Thoracic aorta (tissue), 2 donors: ENCODE measurements at places on chromosomes 1 and 21. TPM values are rescaled to one million over a fixed set of nuclear protein-coding genes. Genes with fewer than 3 reads are reported as not detected.

DNA sequence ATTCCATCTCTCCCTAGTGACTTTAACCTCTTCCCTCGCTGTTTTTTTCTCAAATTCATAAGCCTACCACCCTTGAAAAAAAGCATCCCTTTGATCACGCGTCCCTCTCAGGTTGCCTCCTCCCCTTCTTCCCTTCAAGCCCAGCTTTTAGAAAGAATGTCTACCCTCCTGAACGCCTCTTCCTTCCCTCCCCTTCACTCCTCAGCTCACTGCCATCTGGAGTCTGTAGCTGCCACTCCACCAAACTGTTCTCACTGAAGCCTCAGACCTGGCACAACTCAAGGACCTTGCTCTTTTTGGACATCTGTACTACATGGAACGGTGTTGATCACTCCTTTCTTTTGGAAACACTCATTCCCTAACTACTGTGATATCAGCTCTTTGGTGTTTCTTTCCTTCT, 80.6 kb downstream of the SLC25A24 start:
- H3K4me1 ChIP-seq = no peaks in the 10 kb centered on the region
- no peaks in the 10 kb centered on the region for H3K36me3 ChIP-seq
- H3K4me3 ChIP-seq = no peak overlapping the region
- no peak for DNase-seq

- H3K27me3 ChIP-seq = no peaks in the 10 kb centered on the region
- H3K4me1 ChIP-seq = no peaks in the 10 kb centered on the region
- no peak overlapping the region for H3K27ac ChIP-seq
- H3K4me3 ChIP-seq = no peak overlapping the region
- no peak for DNase-seq
Measured at GRCh38 chr1:180424848-180425457, 77.4 kb downstream of the ACBD6 start.

GRCh38 chr1:233268389-233269022, 27.0 kb downstream of the PCNX2 start:
- H3K4me3 ChIP-seq = no peak overlapping the region
- no peak overlapping the region for H3K27ac ChIP-seq
- H3K36me3 ChIP-seq = no peaks in the 10 kb centered on the region
- no peak for DNase-seq
- H3K27me3 ChIP-seq = no peaks in the 10 kb centered on the region

DNA sequence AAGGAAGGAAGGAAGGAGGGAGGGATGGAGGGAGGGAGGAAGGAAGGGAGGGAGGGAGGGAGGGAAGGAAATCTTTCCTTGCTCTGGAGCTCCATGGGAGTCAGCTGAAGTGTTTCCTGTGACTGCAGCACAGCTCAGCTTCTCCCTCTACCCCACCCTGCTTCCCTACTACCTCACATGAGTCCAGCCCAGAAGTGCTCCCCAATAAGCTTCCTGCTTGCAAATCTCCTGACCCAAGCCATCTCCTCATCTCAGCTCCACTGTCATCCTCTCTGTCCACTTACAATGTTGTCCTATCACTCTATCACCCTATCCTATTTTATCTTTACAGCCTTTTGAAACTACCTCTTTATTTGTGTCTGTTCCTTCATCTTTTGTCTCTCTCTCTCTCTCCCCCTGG, 52.9 kb upstream of the SSBP3 start:
- no peak overlapping the region for H3K4me3 ChIP-seq
- H3K27ac ChIP-seq = no peak overlapping the region
- H3K36me3 ChIP-seq = no peaks in the 10 kb centered on the region
- H3K27me3 ChIP-seq = no peaks in the 10 kb centered on the region

GRCh38 chr1:23634518-23634839, 57.1 kb upstream of the RPL11 start:
- peaks cover 8% of the 10 kb centered on the region for H3K4me1 ChIP-seq
- no peak for DNase-seq
- H3K27ac ChIP-seq = peak overlapping the region; percentile 93
- H3K36me3 ChIP-seq = no peaks in the 10 kb centered on the region
- no peaks in the 10 kb centered on the region for H3K27me3 ChIP-seq

DNA sequence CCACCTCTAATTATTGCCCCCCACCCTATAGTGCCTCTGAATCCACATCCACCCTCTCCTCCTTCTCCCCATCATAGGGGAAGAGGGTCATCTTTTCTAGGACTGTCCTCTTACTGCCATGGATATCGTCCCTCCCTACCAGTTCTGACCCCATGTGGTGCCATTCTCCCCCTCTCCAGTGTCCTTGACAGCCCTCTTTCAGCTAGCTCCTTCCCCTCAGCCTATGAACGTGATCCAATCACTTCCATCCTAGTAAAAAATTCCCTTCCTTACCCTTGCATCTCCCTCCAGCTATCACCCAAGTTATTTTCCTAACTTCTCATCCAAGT, 172.7 kb downstream of the RRAGC start:
- no peaks in the 10 kb centered on the region for H3K36me3 ChIP-seq
- no peak overlapping the region for H3K27ac ChIP-seq
- H3K4me3 ChIP-seq = no peak overlapping the region
- no peaks in the 10 kb centered on the region for H3K27me3 ChIP-seq
- no peak for DNase-seq
- H3K4me1 ChIP-seq = no peaks in the 10 kb centered on the region

GRCh38 chr1:18211764-18212163, 104.2 kb downstream of the IGSF21 start:
- no peak overlapping the region for H3K4me3 ChIP-seq
- DNase-seq = no peak
- H3K27ac ChIP-seq = no peak overlapping the region
- no peaks in the 10 kb centered on the region for H3K27me3 ChIP-seq
- no peaks in the 10 kb centered on the region for H3K4me1 ChIP-seq
- no peaks in the 10 kb centered on the region for H3K36me3 ChIP-seq

DNA sequence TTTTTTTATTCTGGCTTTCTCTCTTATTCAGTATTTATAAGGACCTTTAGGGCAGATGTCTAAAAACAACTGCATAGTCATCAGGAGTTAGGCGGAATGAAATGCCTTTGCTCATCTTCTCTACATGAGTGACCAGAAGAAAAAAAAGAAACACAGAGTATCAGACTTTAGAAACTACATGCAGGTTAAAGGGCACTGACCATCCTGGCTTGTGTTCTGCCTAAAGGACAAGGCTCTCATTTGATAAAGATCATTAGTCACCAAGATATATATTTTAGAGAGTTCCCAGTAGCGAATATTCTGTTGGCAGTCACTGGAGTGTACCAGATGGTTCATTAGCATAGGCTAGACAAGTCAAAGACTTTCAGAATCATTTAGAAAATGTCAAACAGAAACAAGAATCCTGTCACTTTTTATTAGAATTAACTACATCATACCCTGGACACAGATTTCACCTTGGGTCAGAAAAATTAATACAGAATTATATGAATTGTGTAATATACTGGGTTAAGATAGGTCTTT, 145.6 kb downstream of the NR5A2 start:
- H3K4me3 ChIP-seq = no peak overlapping the region
- H3K27me3 ChIP-seq = no peaks in the 10 kb centered on the region
- H3K4me1 ChIP-seq = no peaks in the 10 kb centered on the region
- no peak overlapping the region for H3K27ac ChIP-seq

DNA sequence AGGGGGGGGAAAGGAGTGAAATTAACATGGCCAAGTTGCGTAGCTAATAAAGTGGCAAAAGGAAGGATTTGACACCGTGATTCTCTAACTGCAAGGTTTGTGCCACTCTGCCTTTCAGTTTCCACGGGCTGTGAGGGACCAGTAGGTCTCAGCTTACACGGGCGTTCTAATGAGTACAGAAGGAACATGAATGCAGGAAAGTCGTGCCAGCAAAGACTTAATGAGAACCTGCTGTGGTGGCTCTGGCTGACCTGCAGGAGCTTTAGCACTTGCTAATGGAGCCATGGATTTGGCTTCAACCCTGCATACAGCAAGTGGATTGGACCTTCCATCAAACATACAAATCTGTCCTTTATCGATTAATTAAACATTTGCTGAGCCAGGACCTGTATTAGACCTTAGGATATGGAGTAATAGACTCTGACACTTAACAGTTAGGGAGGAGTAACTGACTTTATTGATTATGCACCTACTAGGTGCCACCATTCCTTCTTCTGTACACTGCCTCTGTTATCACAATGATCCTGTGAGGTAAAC, 15.1 kb upstream of the PITHD1 start:
- H3K4me1 ChIP-seq = peaks cover 4% of the 10 kb centered on the region
- no peaks in the 10 kb centered on the region for H3K27me3 ChIP-seq
- DNase-seq = no peak
- H3K27ac ChIP-seq = no peak overlapping the region
- no peak overlapping the region for H3K4me3 ChIP-seq

GRCh38 chr1:49448200-49448599, 575.6 kb downstream of the AGBL4 start:
- H3K4me3 ChIP-seq = no peak overlapping the region
- H3K4me1 ChIP-seq = no peaks in the 10 kb centered on the region
- DNase-seq = no peak

DNA sequence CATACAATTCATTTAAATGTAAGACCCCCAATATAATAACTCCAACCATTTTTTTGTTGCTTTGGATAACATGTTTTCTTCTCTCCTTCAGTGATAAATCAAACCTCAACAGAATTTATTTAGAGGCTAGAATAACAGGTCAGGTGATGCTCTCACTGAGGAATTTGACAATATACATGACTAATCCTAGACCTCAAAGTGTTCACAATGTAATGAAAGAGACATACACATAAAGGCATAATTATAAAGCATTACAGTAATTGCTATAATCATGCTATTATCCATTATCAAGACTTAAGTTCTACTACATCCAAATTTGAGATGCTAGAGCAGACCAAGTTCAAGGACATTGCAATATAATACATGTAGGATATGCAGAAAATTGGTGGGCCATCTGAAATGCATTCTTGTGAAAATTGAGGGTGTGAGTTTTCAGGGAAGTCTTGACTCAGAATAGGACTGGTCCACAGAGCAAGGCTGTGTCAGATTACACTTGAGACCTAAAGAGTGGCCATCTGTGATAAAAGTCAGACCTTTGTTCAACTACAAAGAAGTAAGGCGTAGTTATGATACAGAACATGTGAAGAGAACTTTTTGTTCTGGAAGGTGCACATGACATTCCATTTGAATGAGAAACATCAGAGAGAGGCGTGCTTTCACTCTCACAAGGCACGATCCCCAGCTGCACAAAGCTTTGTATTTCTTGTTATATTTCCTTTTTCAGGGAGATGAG, 45.5 kb downstream of the UTP25 start:
- no peak overlapping the region for H3K27ac ChIP-seq
- H3K36me3 ChIP-seq = no peaks in the 10 kb centered on the region
- no peaks in the 10 kb centered on the region for H3K4me1 ChIP-seq
- H3K4me3 ChIP-seq = no peak overlapping the region

GRCh38 chr1:11670747-11671146, 6.7 kb downstream of the FBXO6 start:
- no peaks in the 10 kb centered on the region for H3K27me3 ChIP-seq
- no peak overlapping the region for H3K27ac ChIP-seq
- no peak overlapping the region for H3K4me3 ChIP-seq
- no peak for DNase-seq

DNA sequence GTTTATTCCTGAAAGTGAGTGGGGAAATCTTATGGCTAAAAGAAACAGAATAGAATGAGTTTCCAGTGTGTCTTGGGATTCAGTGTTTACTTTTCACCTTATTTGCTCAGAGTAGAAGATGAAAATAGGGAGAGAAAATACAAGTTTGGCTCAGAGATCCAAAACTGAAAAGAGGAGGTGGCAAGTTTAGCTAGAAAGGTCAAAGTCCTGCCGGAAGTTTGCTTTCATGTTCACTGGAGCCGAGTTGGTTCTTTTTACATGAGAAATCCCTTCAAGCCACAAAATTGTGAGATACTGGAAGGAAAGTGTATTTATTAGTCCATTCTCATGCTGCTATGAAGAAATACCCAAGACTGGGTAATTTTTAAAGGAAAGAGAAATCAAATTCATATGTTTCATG, 604.6 kb downstream of the MRPL39 start:
- no peaks in the 10 kb centered on the region for H3K4me1 ChIP-seq
- no peaks in the 10 kb centered on the region for H3K36me3 ChIP-seq
- DNase-seq = no peak
- H3K4me3 ChIP-seq = no peak overlapping the region

DNA sequence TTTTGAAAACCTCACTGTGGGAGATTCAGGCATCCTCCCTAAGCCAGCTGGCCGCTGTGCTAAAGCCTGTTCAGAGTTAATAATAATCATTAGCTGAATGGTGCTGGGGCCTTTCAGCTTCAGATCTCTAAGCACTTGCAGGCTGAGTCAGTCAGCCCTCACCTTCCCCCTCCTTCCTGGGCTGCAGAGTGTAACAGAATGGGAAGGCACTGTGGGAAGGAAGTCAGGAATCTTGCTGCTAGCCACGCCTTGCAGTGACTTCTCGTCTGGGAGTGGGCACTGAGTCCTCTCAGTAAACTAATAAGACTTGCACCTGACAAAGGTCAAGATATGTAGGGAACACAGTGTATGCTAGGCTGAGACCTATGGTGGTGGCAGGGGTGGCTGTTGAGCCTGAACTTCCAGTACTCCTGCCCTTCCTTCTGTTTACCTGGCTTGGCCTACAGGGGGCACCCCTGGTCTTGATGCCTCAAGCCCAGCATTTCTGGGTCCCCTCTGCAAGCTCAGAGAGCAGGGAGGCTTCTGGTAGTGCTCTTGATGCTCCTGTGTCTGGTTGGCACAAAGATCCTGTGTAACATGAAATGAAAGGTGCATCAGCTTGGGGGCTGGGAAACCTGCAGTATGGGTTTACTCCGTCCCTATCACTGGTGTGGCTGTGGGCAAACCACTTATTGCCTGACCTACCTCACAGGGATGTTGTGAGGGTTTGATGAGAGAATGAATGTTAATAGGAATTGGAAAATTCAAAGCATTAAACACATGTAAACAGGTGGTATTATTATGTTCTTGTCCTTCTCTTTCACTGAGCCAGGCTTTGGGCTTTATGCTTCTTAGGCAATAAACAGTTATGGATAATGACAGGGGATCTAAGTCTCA, 6.0 kb downstream of the CYB561D1 start:
- peaks cover 21% of the 10 kb centered on the region for H3K36me3 ChIP-seq
- no peak overlapping the region for H3K4me3 ChIP-seq
- DNase-seq = no peak
- H3K27ac ChIP-seq = peak overlapping the region; percentile 65

- no peak overlapping the region for H3K27ac ChIP-seq
- H3K4me3 ChIP-seq = no peak overlapping the region
- H3K4me1 ChIP-seq = no peaks in the 10 kb centered on the region
- no peak for DNase-seq
- H3K27me3 ChIP-seq = no peaks in the 10 kb centered on the region
- no peaks in the 10 kb centered on the region for H3K36me3 ChIP-seq
Measured at GRCh38 chr1:50084389-50084788, 24.3 kb upstream of the ELAVL4 start.

- DNase-seq = no peak
- H3K4me1 ChIP-seq = no peaks in the 10 kb centered on the region
- no peak overlapping the region for H3K4me3 ChIP-seq
- no peak overlapping the region for H3K27ac ChIP-seq
Measured at GRCh38 chr1:219529116-219529515, 83.8 kb downstream of the ZC3H11B start.

Gene NKAIN1
- total RNA-seq = not detected

Gene GJA9
- total RNA-seq = not detected

Gene CADM3
- total RNA-seq = 7.2 TPM

Gene ASCL5
- total RNA-seq = not detected

Gene SPRR2G
- total RNA-seq = not detected

Gene EPHA2
- total RNA-seq = 32.9 TPM

Gene RPE65
- total RNA-seq = not detected
